ENCODE measurements at places on chromosomes 3 and 15.

GRCh38 chr3:141105828-141106628 is 54.9 kb downstream of the SPSB4 start:
- peak; percentile 71 for DNase-seq

GRCh38 chr3:33146791-33147445 is 33.1 kb downstream of the CRTAP start:
- DNase-seq = no peak

DNA sequence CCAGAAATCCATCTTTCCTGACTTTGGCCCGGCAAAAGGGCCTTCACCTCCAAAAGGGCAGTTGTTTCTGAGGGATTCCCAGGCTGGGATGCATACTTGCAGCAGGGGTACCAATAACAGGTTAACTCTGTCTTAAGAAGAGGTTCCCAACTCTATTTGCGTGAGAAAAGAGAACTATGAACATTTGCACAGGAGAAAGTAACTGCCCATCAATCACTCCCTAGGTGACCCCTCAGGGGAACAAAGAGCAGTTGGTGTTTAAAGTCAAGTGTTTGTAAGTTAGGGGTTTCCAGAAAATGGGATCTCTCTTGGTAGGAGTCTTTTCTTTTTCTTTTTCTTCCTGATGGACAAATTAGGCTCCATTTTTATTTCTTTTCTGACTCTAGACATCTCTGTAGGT is 97.3 kb downstream of the EPHB1 start:
- no peak for DNase-seq

DNA sequence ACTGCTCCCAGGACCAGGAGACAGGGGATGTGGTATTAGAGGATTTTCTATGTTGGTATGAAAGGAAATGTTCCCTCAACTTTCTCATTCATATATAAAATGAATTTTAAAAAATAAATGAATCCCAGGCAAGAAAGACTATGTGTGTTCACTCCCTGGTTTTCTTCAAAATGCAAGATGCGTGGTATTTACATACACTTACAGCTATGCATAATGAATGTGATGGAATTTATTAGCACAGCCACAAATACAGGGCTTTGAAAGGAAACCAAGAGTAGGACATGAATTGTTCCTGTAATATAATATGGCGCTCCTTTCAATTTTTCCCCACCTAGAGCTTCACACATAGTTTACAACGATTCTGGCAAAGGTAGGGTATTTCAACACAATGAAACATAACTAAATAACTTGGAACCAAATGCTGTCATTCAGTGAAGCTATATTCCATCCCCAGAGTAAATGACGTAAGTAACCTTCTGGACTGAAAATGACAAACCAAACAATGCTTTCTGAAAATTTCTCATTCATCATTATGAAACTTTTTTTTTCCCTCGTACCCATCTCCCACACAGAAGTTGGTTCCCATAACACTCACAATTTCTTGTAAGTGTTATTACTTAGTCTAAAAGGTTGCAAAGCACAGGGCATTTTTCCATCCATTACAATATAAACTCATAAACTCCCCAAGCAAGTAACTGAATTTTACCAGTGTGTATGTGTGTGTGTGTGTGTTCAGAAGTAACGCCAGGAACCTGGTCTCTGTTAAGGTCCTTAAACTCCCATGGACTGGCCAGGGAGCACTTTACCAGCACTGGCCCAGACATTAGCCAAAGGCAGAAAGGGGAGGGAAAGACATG is 41.8 kb downstream of the CBLB start:
- DNase-seq = no peak

DNA sequence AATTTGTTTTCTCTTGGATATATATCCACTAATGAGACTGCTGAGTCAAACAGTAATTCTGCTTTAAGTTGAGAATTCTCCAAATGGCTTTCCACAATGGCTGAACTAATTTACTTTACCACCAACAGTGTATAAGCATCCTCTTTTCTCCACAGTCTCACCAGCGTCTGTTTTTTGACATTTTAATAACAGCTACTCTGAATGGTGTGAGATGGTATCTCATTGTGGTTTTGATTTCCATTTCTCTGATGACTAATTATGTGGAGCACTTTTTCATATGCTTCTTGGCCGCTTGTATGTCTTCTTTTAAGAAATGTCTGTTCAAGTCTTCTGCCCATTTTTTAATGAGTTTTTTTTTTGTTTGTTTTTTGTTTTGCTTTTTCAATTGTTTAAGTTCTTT is 206.2 kb downstream of the CTNNB1 start:
- DNase-seq = no peak

GRCh38 chr3:37949866-37950265 is 40.7 kb upstream of the VILL start:
- DNase-seq = no peak

DNA sequence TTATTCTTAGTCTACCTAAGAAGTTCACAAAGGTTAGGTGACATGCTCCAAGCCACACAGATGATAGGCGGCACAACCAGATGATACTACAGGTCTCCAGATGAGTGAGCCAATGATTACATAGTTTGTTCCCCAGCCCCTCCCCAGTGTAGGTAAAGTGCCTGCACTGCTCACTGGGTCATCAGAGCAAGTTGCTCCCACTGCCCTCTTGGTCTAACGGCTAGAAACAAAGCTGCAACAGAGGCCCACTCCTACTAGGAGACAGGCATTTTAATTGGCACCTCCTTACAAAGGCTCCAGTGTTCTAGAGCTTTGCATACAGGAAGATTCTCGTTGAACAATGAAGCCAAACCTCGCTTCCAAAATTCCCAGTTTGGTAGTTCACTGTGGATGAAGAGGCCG is 47.3 kb downstream of the TMEM44 start:
- DNase-seq = no peak

GRCh38 chr3:61055447-61055846 is 195.8 kb downstream of the FHIT start:
- no peak for DNase-seq

DNA sequence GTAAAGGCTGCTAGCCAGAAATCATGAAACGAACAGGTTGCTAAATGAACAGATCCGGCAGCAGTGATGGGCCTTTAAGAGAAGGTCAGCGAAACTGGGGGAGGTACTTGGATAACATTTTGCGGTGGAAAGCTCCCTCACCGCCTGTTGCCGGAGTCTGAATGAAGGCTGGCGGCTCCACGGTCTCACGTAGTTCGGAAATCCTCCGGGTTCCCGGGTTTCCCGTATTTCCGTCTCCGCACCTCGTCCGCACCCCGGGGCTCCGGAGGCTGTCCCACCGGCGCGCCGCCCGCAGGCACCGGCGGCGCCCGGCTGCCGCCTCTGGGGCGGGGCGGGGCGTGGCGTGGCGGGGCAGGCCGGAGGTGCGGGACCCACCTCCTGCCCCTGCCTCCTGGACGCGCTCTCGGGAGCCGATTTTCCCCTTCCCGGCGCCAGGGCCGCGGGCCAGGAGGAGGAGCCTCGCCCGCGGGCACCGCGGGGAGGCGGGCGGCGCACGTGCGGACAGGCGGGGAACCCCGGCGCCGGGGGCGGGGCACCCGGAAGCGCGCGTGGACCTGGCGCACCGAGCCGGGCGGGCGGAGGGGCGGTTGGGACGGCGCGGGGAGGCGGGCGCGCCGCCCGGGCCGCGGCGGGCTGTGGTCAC is at the start of gene ZDHHC23:
TSS of gene ZDHHC23 (plus strand) at position 642 of the 643 bp plus-strand sequence. CDS start 790 bp downstream, outside the sequence.
- peak; percentile 80 for DNase-seq

DNA sequence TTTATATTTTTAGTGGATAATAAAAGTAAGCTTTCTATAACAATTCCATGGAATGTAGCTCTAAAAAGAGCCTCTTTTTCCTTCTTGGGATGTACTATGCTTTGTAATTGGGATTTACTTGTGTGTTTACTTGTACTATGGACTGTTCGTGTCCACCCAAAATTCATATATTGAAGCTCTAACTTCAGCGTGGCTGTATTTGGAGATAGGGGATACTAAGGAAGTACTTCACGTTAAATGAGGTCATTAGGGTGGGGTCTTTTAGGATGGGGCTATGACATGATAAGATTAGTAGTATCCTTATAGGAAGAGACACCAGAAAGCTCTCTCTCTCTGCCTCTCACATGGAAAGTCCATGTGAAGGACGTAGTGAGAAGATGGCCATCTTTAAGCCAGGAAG is 64.9 kb downstream of the P3H2 start:
- no peak for DNase-seq

DNA sequence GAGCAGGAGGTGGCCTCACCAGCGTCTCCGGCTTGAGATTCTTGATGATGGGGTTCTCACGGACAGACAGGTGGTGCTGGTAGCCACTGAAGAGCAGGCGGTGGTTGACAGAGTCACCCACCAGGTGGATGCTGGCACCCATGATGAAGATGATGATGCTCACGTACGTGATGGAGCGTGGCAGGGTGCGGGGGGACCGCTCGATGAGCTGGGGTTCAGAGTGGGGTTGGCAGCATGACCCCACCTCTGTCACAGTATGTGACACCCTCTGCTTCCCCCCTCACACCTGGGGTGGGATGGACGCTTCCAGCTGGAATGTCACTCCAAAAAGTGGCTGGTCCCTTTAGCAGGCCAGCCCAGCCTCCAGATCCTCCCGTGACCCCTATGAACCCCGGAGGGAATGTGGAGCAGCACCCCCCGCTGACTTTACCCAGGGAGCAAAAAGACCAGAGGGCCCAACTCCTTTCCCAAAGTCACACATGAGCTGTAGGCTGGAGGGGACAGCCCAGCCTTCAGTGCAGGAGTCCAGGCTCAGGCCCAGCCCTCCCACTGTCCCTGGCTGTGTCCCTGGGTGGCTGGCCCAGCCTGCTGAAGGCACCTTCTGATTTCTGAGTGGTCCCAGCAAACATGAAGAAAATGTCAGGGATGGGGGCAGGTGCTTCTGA is 6.7 kb upstream of the CALML4 start:
- DNase-seq = no peak

- no peak for DNase-seq
Measured at GRCh38 chr3:126447456-126448106, 28.1 kb downstream of the ZXDC start.

- no peak for DNase-seq
Measured at GRCh38 chr3:87398168-87398801, 121.9 kb upstream of the POU1F1 start.

- DNase-seq = no peak
Measured at GRCh38 chr15:92807971-92808571, 92.1 kb upstream of the CHD2 start.

GRCh38 chr15:96870580-96870979 is 540.1 kb downstream of the NR2F2 start:
- DNase-seq = no peak

DNA sequence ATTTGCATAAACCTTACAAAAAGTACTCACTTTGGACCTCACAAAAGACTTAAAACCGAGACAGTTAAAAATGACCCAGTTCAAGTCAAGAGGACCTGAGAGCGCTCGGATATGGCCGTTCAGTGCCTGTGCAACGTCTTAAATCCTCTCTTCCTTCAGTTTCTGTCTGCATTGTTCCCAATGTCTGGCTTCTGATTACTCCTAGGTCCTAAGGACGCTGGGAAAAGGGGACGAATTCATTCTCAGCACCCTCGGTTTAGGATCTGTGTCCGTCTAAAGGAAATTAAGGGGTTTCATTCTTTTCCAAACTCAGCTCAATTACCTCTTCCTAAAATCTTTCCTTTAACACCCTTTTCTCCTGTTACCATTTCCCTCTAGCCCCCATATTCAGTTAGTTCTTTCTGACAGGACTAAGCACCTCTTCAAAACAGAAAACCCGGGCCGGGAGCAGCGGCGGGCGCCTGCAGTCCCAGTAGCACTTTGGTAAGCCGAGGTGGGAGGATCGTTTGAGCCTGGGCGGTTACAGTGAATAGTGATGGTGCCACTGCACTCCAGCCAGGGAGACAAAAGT is 970 bp downstream of the DPPA4 start:
- DNase-seq = no peak

DNA sequence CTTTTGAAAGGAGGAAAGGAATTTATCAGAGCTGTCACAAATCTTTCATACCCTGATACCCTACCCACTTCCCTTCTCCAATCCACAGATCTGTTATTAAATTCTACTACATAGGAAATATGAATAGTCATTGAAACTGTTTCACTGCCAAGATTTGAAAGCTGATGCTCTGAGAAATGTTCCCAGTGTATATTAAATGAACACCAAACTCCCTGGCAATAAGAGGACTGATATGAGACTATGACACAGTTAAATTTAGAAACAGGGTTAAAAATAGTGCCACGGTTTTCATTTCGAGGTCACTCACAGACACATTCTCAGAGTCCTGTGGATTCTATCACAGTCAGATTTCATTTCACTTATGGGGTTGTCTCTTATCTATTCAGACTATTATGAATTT is 27.2 kb upstream of the GBE1 start:
- DNase-seq = peak; percentile 50

DNA sequence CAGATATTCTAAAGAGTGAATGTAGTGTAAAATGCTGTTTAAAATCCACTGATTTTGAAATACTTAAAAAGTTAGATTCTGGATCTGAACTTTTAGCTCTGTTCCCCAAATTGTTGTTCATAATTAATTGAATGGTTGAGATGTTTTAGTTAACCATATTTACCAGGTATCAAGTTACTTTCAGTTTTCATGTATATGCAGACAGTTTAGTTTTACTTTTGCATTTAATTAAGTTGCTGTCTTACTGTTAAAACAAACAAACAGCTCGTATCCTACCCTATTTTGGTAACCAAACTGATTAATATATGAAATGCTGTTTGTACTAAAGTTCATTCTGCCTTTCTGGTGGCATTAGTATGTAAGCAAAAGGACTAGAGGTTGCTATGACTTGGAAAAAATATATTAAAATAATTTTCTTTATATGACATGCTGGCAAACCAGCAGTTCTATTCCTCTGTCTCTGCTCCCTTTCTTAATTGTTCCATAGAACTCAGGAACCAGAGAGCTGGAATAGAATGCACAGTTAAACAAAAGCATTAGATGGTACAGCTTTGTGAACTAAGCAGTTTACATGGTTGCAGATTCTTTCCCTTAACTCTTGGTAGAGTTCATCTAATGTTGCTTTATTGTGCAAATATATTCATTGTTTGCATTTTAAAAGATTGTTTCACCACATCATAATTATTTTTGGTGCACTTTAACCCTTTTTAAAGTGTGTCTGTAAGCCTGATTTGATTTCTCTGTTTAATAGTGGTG is 39.5 kb upstream of the SCAANT1 start:
- no peak for DNase-seq

GRCh38 chr3:9192248-9193025 is 57.0 kb downstream of the SRGAP3 start:
- DNase-seq = no peak

DNA sequence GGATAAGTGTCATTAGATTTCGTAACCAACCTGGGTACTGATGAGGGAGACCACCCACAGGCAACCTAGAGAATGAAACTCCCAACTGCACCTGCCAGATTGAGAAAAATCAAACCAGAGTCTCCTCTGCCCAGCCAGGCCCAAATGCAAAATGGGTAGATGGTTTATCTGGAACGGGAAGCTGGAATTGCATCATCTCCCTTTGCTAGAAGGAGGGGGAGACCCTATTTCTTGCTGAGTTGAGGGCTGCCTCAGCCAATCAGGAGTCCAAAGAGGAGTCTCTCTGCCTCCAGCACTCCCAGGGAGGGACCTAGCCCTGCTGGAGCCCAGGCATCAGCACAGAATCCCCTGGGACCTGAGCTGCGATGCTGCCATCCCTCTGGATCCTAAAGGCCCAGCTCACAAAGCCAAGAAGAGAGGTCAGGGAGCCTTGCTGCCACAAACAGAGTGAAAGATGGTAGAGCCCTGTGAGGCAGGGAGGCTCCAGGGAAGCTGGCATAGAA is 8.1 kb downstream of the RMDN3 start:
- DNase-seq = no peak

Data from GM13976 (cell line).